Peyer's patch (tissue), 4 donors: ENCODE measurements at places on chromosomes 13 and 19. TPM values are rescaled to one million over a fixed set of nuclear protein-coding genes. Genes with fewer than 3 reads are reported as not detected.

DNA sequence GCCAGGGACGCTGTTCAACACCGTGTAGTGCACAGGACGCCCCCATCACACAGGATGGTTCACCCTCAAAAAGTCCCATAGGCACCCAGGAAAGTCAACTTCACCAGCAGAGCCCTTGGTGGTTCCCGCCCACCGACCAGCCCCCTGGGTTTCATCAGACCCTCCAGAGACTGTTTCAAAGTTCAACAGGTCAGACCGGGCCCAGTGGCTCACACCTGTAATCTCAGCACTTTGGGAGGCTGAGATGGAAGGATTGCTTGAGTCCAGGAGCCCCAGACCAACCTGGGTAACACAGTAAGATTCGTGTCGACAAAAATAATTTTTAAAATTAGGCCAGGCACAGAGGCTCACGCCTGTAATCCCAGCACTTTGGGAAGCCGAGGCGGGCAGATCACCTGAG is 61.0 kb downstream of the MYO9B start:
- peaks cover 4% of the 10 kb centered on the region for H3K4me1 ChIP-seq
- peak overlapping the region; percentile 83 for H3K27ac ChIP-seq
- H3K4me3 ChIP-seq, result no peak overlapping the region
- DNase-seq, result no peak

The ZNF234 gene
- 13.4 TPM for total RNA-seq

DNA sequence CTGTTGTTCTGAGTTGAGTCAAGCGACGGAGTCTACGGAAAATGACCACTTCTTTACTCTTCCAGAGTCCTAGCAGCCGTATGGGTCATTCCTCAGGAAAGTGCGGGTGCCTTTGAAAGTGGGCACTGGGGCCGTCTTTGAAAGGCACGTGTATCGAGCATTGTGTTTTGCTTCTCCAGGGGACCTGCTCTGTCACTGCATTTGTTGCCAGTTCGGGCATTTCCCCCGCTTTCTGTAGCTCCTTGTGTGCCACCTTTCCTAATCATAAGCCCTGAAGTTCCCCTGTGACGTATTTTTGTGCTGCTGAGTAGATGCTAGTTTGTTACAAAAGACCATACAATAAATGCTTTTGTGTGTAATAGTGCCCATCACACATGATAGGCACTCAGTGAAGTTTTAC is 24.4 kb downstream of the SPATA13 start:
- peak overlapping the region; percentile 66 for H3K27ac ChIP-seq
- no peaks in the 10 kb centered on the region for H3K4me1 ChIP-seq
- peak overlapping the region; percentile 4 for H3K4me3 ChIP-seq

GRCh38 chr13:21012841-21013681 is 48.3 kb downstream of the LATS2 start:
- no peak overlapping the region for H3K27ac ChIP-seq
- no peak overlapping the region for H3K4me3 ChIP-seq
- H3K4me1 ChIP-seq, result no peaks in the 10 kb centered on the region
- no peaks in the 10 kb centered on the region for H3K27me3 ChIP-seq
- no peaks in the 10 kb centered on the region for H3K36me3 ChIP-seq
- DNase-seq, result no peak

DNA sequence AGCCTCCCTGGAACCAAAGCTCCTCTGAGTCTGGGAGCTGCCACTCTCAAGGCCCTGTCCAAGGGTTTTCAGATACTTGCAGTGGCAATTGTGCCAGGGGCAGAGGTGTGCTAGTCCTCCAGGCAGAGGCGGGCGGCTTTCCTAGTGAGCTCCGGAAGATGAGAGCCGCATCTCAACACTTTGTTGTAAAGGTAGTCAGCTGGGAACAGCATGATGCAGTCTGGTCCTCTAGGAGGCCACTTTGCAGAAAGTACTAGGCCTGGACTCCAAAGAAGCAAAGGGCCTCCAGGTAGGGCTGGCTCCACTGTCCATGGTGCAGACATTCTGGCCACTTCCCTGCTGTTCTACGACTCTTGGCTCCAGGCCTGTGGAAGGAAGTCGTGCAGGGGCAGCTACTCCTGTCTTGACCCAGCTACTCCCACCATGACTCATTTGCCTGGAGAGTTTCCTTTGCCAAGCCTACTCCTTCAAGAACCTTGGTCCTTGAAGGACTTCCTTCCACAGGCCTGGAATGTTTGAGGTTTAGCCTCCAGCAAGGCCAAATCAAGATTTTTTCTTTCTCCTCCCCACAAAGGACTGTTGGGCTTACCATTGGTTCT is 9.9 kb upstream of the ZNF536 start:
- no peak for DNase-seq
- H3K4me1 ChIP-seq, result no peaks in the 10 kb centered on the region
- H3K27ac ChIP-seq, result no peak overlapping the region
- no peaks in the 10 kb centered on the region for H3K27me3 ChIP-seq
- no peak overlapping the region for H3K4me3 ChIP-seq

The ZNF98 gene
- not detected for total RNA-seq

DNA sequence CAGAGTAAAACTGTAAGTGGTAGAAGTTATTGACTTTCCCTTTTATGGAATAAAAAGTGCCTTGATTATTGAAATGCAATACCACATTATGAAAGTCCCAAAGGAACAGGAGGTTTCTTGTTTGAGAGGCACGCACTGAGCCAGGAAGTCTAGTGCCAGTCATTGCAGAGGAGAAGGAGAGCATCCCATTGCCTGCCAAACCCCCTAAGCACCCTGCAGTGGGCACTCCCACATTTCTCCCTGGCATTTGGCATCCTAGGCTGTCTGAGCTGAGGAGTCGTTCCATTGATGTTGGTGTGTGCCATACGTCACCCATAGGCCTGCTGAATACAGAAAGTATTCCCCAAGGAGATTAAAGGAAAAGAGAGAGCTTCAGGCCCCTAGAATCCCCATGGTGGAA is 85.7 kb upstream of the MBNL2 start:
- H3K27ac ChIP-seq, result no peak overlapping the region
- DNase-seq, result no peak
- H3K36me3 ChIP-seq, result no peaks in the 10 kb centered on the region
- H3K4me1 ChIP-seq, result no peaks in the 10 kb centered on the region

DNA sequence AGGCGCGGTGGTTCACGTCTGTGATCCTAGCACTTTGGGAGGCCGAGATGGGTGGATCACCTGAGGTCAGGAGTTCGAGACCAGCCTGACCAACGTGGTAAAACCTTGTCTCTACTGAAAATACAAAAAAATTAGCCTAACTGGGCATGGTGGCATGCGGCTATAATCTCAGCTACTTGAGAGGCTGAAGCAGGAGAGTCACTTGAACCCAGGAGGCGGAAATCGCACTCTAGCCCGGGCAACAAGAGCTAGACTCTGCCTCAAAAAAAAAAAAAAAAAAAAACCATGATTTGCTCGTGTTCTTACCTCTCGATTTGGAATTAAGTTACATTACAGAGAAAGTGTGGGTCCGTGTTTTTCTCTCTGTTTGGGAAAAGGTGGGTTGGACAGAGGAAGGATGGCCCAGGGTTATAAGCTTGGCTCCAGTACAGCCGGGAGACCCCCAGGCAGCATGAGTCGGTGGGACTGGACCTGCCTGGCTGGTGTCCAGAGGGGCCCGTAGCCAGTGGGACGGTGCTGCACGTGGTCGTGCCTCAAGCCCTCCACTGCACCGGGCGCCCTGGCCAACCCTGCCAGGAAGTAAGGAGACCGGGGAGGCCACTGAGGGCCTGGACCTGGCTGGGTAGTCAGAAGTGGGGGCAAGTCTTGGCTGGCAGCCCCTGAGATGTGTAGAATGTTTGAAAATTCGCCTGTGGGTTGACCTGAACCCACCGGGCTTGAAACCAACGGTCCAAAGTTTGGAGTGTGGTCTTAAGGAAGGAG is 3.7 kb downstream of the RPS15 start:
- no peak overlapping the region for H3K4me3 ChIP-seq
- peaks cover 38% of the 10 kb centered on the region for H3K4me1 ChIP-seq
- DNase-seq, result no peak
- H3K36me3 ChIP-seq, result no peaks in the 10 kb centered on the region

The OR4F17 gene
- total RNA-seq, result not detected

- H3K4me3 ChIP-seq, result peak overlapping the region; percentile 34
- peaks cover 18% of the 10 kb centered on the region for H3K27me3 ChIP-seq
- H3K27ac ChIP-seq, result peak overlapping the region; percentile 27
- DNase-seq, result no peak
- H3K36me3 ChIP-seq, result no peaks in the 10 kb centered on the region
- no peaks in the 10 kb centered on the region for H3K4me1 ChIP-seq
Measured at GRCh38 chr13:30906411-30907051, 460 bp downstream of the MEDAG start.

The CLDND2 gene
- total RNA-seq, result not detected

DNA sequence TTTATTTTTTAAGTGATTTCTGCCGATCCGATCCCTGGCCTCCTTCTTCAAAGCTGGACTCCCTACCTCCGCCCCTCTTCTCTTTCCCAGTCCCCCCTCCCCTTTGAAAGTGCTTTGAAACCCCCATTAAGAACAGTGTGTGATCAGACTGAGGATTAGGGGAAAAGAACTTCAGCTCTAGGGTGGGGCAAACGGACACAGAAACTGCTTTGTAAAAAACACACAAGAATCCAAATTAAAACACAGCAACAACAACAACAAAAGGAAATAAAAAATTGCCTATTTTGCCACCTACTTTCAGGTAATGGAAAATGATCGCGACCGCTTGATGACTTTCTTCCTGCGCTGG is 1.4 kb downstream of the SPRY2 start:
- peaks cover 10% of the 10 kb centered on the region for H3K36me3 ChIP-seq
- DNase-seq, result no peak

- no peak for DNase-seq
- H3K27me3 ChIP-seq, result no peaks in the 10 kb centered on the region
- no peaks in the 10 kb centered on the region for H3K4me1 ChIP-seq
- H3K36me3 ChIP-seq, result no peaks in the 10 kb centered on the region
- H3K4me3 ChIP-seq, result no peak overlapping the region
- peak overlapping the region; percentile 13 for H3K27ac ChIP-seq
Measured at GRCh38 chr13:77429320-77430142, 102.6 kb upstream of the MYCBP2 start.

The PRR20C gene
- total RNA-seq, result not detected

DNA sequence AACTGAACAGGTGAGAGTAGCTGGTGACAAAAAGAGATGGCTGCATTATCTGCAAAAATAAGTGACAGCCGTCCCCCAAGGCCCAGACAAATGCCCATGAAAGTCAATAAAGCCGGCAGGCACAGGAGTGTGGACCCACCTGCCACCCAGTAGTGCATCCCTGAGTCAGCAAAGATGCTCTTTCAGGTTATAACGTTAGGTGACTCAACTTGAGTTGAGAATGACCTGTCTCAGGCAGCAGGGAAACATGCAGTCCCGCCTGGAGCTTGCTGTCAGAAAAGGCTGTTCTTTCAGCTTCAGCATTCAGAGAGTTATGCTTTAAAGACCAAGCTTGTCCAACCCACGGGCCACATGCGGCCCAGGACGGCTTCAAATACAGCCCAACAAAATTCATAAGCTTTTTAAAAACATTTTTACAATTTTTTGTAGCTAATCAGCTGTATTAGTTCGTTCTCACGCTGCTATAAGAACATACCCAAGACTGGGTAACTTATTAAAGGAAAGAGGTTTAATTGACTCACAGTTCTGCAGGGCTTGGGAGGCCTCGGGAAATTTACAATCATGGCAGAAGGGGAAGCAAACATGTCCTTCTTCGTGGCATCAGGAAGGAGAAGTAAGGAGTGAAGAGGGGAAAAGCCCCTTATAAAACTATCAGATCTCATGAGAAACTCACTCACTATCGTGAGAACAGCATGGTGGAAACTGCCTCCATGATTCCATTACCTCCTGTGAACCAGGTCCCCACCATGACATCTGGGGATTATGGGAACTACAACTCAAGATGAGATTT is 110.4 kb downstream of the RAB20 start:
- H3K27me3 ChIP-seq, result no peaks in the 10 kb centered on the region
- H3K4me1 ChIP-seq, result peaks cover 1% of the 10 kb centered on the region
- no peak overlapping the region for H3K27ac ChIP-seq
- DNase-seq, result no peak

The RAVER1 gene
- total RNA-seq, result 42.1 TPM

The CABP5 gene
- total RNA-seq, result not detected

DNA sequence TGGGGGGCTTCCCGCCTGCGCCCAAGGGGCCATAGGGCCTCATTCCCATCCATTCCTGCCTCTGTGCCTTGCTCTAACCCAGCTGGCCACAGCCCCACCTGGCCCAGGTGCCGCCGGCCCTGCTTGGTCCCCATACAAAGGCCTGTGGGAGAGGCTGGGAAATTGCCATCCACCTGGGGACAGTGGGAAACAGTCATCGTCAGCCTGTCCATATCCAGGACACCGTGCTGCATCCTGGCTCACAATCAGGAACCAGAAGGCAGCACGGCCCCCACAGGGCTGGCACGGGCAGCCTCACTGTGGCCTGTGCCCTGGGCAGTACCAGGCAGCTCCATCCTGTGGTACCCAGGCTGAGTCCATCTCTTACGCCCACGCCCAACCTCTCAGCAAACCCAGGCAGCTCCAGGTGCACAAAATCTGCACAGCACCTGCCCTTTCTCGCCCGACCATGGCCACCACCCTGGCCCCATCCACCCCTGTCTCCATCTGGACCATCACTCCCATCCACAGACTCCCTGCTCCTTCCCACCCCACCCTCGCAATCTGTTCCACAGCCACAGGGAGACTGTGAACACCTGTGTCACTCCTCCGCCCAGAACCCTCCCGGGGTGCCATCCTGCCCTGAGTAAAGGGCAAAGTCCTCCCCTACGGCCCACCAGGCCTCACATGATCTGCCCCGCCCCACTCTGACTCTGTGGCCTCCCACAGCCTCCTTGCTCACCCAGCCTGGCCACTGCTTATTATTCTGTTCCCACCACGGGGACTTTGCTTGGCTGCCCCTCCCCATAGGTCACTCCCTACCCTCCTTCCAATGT is 21.1 kb upstream of the FBXO27 start:
- no peak overlapping the region for H3K4me3 ChIP-seq
- peaks cover 23% of the 10 kb centered on the region for H3K4me1 ChIP-seq
- H3K27me3 ChIP-seq, result no peaks in the 10 kb centered on the region
- peak overlapping the region; percentile 75 for H3K27ac ChIP-seq
- no peaks in the 10 kb centered on the region for H3K36me3 ChIP-seq

The ITGBL1 gene
- 2.6 TPM for total RNA-seq

DNA sequence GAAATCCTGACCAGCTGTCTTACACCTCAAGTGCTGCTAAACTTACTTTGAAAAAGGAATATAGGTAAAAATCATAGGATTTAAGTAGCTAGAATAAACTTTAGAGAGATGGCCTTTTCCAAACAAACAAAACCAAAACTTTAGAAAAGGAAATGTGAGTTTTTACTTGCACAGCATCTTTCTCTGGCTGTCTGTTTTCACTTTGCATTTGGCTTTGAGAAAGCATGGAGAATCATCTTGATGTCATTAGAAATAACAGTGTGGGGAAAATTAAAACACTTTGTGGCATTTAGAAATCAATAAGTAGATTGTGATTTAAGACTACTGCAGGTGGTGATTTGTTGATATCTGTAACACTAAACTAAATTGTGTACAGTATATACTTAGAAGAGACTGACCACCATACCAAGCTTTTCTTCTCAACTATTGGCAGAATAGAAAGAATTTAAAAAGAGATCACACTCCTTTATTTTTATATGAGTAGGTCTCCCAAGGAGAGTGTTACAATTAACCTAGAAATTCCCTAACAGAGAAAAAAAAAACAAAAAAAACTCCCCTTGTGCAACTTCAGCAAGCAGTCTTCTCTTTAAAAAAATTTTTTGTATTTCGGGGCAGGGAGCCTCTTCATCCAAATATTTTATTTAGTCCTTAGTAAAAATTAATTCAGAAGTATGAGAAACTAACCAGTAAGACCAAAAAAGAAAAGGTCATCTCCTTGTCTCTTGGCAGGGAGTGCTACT is 6.1 kb downstream of the WDFY2 start:
- H3K4me3 ChIP-seq, result no peak overlapping the region
- no peak overlapping the region for H3K27ac ChIP-seq
- DNase-seq, result no peak
- no peaks in the 10 kb centered on the region for H3K27me3 ChIP-seq
